Head of caudate nucleus (tissue), 42 donors: ENCODE measurements at places on chromosomes 5 and 9.
A peak's percentile ranks its signal among the peaks of the same experiment; 100 is the strongest.

DNA sequence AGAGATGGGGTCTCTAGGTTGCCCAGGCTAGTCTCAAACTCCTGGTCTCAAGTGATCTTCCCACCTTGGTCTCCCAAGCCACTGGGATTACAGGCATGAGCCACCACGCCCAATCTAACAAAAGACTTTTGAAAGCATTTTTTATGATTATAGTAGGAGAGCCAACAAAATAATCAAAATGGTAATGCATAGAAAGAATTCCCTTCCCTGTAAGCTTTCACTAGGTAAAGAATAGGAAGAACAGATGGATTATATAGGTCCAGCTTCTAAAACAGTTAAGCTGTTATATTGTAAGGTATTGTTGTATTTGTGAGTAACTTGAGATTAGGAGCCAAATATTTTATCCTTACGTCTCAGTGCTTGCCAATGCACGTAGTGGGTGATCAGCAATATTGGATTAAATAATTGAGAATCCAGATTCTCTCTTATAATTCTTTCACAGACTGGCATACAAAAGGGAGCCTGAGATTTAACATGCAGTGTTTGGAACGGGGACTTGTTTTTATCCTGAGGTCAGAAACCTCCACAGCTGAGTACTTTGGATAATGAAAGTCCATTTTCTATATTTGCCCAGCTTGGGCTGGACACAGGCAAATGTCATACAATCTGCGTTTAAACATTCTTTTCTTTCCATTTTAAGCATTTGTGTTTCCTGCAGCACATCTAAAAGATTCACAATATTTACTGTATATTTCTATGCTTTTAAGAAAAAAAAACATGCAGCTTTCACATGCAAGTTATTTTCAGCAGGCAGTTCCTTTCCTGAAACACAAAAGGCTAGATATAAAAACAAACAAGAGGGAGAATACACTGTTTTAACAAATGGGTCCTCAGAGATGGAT lies 238.4 kb downstream of the ARRDC3 start:
- no peak for DNase-seq

GRCh38 chr9:70170151-70170790 lies 88.5 kb upstream of the SMC5 start:
- DNase-seq, result no peak

GRCh38 chr5:7331131-7331530 lies 64.8 kb upstream of the ADCY2 start:
- no peak for DNase-seq

DNA sequence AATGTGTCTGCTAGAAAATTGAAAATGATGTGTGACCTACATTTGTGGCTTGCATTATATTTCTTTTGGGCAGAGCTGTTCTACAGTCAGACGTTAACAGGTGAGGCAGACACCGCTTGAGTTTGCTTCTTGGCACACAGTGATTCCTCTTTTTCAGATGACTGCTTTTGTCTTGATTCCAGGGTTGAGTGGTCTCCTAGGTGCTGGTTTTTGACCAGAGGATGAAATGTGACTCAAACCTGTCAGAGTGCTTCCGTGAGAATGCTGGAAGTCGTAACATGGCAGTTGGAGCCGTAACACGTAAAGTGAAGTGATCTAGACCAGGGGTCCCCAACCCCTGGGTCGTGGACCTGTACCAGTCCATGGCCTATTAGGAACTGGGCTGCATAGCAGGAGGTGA lies 28.3 kb upstream of the NDFIP1 start:
- DNase-seq, result no peak

DNA sequence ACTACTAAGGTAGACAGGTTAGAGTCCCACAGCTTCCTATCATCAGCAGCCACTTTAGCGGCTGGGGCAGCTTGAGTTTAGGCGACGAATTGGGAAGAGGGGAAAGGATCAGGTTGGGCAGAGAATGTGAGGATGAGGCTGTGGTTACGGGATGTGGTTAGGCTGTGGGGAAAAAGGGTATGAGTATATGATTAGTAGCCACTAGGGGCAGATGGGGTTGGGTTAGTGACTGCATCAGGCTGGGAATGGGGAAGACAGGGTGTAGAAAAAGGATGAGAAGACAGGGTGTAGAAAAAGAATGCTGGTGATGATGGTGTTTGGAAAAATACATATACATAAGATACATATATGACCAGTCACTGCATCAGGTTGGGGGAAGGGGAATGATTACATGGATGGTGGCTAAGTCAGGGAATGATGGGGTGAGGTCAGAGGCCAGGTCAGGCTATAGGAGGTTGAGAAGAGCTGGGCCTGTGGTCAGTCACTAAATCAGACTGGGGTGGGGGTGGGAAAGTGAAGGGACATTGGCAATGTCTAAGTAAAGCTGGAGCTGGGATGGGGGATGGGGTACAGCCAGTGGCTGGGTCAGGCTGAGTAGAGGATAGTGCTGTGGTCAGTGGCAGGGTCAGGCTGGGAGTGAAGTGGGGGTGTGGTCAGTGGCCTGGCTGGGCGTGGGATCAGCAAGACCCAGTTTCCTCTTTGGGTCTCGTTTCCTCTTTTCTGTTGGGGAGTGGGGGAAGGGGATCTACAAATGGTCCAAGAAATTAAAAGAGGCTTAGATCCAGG lies 2.1 kb downstream of the TLN1 start:
- peak; percentile 36 for DNase-seq

DNA sequence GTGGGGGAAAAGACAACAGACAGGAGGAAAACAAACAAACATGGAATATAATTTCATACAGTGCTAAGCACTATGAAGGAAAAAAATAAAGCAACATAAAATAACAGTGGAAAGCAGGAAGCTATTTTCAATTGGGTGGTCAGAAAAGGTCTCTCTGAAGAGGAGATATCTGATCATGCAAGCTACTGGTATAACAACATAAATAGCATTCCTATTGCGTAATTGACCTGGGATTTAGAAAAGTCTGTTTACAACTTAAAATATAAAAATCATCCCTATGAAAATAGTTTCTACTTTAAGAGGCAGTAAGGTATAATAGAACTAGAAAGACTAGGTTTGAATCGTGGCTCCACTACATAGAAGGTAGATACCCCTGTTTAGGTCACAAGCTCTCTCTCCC lies 61.4 kb downstream of the FBXW11 start:
- DNase-seq, result no peak

DNA sequence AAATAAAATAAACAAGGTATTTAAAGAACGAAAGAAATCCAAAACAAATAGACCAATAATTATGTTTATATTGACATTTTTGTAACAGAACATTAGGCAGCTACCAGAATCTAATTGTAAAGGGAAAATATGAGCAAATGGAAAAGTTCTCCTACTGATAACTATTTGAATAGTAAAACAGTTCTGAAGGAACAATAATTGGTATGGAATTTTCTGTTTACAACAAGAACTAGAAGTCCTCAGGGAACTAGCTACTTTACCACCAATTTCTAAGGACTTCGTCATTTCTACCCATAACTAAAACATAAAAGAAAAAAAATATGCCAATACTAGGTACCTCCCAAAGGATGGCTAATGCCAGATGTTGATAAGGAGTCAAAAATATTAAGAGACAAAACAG lies 58.5 kb downstream of the AP3B1 start:
- no peak for DNase-seq

- no peak for DNase-seq
Measured at GRCh38 chr5:135986401-135986800, 31.6 kb upstream of the LECT2 start.

GRCh38 chr9:114006931-114007691 lies 71.0 kb downstream of the AMBP start:
- no peak for DNase-seq

- DNase-seq, result peak; percentile 90
Measured at GRCh38 chr5:116652196-116652729, 77.6 kb upstream of the SEMA6A start.

DNA sequence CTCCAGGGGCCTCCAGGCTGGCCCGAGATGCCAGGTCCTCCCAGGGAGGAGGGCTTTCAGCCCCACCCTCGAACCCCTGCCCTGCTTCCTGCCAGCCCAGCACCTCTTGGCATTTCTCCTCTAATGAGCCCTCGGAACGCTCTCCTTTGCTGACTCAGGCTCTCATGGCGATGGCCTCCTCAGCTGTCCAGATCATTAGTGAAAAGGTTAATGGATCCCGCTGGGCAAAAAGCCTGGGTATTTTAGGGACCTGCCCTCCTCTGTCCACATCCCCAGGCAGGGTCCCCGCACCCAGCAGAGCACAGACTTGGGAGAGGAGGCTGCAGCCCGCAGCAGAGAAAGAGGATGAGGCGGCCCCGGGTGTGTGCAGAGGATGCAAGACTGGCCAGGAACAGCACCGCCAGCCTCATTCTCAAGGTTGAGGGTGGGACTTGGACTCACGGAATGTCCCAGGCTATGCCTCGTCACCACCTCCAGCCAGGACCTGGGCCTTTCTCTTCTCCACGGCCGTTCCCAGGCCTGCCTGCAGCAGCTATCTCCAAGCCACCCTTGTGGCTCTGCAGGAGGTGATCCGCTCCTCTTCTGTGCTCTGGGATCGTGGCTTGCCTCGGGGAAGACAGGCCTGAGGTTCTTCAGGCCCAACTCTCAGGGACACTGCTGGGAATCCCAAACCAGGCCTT lies 23.0 kb upstream of the ADAMTS2 start:
- DNase-seq, result no peak

GRCh38 chr9:125332527-125332926 lies 70.9 kb downstream of the GAPVD1 start:
- DNase-seq, result no peak

DNA sequence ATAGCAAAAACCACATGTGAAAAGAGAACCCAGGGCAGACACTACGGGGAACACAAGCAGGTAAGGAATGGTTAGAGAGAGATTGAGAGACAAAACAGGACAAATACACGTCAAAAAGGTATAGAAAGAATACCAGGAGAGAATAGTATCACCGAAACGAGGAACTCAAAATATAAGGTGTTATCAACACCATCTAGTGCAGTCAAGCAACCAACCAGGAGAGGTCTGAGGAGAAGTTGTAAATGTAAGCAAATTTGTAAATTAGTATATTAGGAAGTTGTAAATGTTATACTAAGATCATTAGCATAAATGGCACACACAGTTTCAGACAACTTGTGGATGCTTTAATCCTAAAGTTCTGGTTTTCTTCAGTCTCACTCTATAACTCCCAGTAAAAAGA lies 355.5 kb downstream of the EBF1 start:
- no peak for DNase-seq

- DNase-seq, result no peak
Measured at GRCh38 chr9:114240647-114241558, 82.0 kb upstream of the ORM1 start.

DNA sequence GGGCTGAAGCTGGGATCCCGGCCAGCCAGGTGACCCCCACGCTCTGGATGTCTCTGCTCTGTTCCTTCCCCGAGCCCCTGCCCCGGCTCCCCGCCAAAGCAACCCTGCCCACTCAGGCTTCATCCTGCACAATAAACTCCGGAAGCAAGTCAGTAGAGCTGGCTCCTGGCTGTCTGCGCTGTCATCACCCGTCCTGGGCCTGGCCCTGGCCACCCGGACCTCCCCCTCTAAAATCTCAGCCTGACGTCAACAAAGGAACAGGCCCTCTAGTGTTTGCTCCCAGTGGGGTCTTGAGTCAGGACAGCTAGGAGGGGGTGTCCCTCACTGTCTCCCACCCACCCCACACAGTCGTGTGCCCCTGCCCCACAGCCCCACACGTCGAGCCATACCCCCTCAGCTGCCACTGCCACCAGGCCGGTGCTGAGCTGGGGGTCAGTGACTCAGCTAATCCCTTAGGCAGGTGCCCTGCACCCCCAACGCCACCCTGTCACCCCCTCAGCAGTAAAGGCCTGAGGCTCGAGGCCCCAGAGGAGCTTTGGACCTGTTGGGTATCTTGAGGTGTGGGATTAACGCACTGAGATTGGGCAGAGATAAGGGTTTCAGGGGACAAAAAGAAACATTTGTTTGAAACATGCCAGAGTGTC lies 1.1 kb upstream of the LCNL1 start:
- DNase-seq, result peak; percentile 55

DNA sequence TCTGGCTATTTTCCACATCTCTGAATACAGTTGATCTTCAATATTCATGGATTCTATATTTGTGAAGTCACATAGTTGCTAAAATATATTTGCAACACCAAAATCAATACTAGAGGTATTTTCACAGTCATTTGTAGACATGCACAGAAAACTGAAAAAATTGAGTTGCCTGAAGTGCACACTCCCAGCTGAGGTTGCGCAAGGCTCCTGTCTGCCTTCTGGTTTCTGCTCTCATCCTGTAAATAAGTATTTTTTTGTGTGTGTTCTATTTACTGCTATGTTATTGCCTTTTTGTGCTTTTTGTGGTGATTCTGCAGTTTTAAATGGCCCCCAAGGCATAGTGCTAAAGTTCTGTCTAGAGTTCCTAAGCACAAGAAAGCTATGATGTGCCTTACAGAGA lies 371.1 kb upstream of the GRAMD2B start:
- DNase-seq, result no peak

DNA sequence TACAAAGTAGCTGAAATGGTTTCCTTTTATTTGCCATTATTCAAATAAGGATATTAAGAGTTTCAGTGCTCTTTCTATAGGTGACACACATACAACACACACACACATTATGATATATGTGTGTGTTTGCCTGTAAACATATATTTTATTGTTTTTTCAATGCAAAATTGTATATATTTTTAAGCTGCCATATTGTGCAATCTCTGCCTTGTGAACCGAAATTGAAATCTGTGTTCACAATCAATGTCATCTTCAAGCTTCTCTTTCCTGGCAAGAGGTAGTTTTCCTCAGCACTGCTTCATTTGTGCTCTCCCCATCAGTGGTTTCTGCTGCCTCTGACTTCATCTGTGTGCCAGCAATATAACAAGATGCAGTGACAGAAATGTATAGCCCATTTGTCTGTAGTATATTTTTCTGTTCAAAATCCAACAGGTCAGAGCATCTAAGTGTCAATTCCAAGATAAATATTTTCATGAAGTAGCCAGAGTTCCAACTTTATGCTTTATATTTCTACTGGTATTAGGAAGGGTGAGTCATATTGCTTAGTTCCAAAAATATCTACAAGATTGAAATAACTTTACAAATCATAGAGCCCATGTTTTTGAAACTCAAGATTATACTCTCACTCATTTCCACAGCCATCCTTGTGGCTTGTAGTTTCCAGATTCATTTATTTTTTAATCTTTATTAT lies 1704.8 kb upstream of the CDH9 start:
- no peak for DNase-seq

DNA sequence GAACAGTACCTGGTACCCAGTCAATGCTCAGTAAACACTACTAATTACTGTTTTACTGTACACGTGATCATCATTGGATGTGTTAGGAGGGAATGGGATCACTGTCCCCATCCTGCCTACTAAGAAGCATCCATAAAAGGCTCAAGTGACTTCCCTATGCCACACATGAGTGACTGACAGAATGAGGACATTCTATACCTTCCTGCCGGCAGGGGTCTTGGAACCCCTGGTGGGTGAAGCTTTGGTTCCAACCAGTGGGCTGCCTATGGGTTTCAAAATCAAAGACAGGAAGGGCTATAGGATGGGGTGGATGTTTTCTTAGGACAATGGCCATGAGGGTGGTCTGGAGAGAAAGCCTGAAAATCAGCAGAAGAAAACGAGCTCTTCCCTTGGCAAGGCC lies 209.6 kb upstream of the PANK3 start:
- no peak for DNase-seq

DNA sequence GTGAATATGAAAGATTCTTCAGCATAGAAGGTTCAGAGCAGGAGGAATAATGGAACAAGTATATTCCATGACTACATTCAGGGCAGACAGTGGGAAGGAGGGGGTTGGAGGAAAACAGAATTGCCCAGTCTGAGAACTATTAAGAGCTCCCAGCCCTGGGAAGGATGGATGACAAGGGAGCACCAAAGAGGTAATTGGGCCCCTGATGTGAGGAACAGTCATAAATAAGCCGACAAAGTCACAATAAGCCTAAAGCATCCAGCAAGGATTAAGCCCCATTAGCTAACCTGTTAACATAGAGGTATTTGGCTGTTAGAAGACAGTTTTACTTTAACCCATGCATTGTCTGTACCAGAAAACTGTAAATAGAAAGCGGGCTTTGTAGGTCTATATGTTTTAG lies 348.7 kb upstream of the SEMA6A start:
- no peak for DNase-seq
